A549 treated with AZD2906 at 1 μM for 4 hours (cell line): ENCODE measurements at places on chromosomes 7 and 10. TPM values are rescaled to one million over a fixed set of nuclear protein-coding genes. Genes with fewer than 3 reads are reported as not detected.

Gene GCK
- total RNA-seq, result 0.05 TPM in 1 of 5 replicates, not detected in the others

Gene ECHS1
- 128 to 156 TPM (median 144 TPM) in 5 replicates for total RNA-seq

Gene STOX1
- total RNA-seq, result 0.56 to 0.83 TPM (median 0.61 TPM) in 5 replicates

Gene TUBAL3
- total RNA-seq, result 0.23 to 0.31 TPM (median 0.31 TPM) in 5 replicates

Gene SUFU
- total RNA-seq, result 5.8 to 6.9 TPM (median 6.7 TPM) in 5 replicates

Gene AVL9
- 21.6 to 26.9 TPM (median 24.7 TPM) in 5 replicates for total RNA-seq

Gene TFPI2
- total RNA-seq, result 208 to 310 TPM (median 225 TPM) in 5 replicates

Gene CALN1
- 0.05 TPM in 1 of 5 replicates, not detected in the others for total RNA-seq

Gene ZNF425
- total RNA-seq, result 1.2 to 1.4 TPM (median 1.3 TPM) in 5 replicates

Gene TBX20
- 1.6 to 2.6 TPM (median 2.2 TPM) in 5 replicates for total RNA-seq

Gene PNLIPRP1
- not detected in 5 replicates for total RNA-seq

Gene FAM3C
- total RNA-seq, result 36.0 to 40.6 TPM (median 37.8 TPM) in 5 replicates

Gene HOXA2
- 0.40 to 0.85 TPM (median 0.76 TPM) in 5 replicates for total RNA-seq

Gene TMEM270
- 0.09 to 0.17 TPM (median 0.15 TPM) in 5 replicates for total RNA-seq

Gene OPALIN
- not detected in 5 replicates for total RNA-seq

Gene NEBL
- total RNA-seq, result 7.9 to 13.0 TPM (median 10.6 TPM) in 5 replicates

Gene UNCX
- total RNA-seq, result 0.05 to 0.06 TPM in 2 of 5 replicates, not detected in the others
